Fibroblast of the conjunctiva (primary cell): ENCODE measurements at places on chromosomes 11 and 22.
A peak's percentile ranks its signal among the peaks of the same experiment; 100 is the strongest.

GRCh38 chr11:76161261-76161961, 44.9 kb downstream of the WNT11 start:
- no peak for DNase-seq

DNA sequence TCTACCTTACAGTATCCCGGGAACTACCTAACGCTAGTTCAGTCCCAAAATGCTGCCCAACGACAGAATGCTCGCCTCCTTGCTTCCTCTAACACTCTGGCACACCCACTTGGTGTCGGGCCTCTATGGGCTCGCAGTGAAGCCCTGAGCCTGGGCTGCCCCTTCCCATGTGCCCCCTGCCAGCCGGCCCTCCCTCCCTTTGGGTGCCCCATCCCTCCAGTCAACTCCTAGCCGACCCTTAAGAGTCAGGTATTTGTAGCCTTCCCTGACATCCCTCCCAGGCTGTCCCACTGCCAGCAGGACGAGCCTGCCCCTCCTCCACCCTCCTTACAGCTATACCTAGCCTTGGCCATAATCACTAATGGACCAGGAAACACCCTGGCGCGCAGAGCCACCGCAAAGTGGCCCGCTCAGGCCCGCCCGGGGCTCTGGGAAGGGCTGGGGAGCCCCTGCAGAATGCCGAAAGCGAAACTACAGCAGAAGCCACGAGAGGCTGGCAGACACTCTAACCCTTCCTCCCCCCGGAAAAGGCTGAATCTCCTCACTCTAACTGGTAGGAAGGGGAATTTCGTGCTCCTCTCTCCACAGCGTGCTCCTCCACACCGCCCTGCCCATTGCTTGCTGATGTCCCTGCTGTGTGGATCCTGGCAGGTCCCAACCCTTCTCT, 8.2 kb downstream of the CBX7 start:
- peak; percentile 10 for DNase-seq

GRCh38 chr11:124556828-124557227, 13.0 kb upstream of the OR8A1 start:
- no peak for DNase-seq

- no peak for DNase-seq
Observed at GRCh38 chr11:101721270-101721669, 137.5 kb upstream of the TRPC6 start.

- no peak for DNase-seq
Observed at GRCh38 chr11:69711822-69712801, 8.3 kb upstream of the FGF19 start.

- no peak for DNase-seq
Observed at GRCh38 chr11:63560506-63561180, 2.5 kb downstream of the PLAAT2 start.

DNA sequence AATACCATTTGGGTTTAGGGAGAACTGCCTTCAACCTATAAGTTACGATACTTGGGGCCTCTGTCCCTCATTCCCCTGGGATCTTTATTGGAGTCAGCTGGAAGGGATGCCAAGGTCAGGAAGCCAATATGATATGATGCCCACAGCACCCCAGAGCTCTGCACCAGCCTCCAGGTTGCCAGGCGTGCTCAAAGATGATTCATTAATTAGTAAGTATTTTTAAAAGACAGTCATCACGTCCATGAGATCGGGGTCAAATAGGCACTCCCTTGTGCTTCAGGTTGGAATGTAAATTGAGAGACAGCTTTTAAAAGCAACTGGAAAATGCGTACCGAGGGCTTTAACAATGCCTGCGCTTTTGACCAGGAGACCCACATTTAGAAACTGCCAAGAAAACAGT, 57.0 kb upstream of the CD5 start:
- no peak for DNase-seq

- DNase-seq: no peak
Observed at GRCh38 chr22:27245056-27245455, 556.5 kb downstream of the MN1 start.

GRCh38 chr11:133951327-133952198, 5.2 kb downstream of the IGSF9B start:
- DNase-seq: no peak

DNA sequence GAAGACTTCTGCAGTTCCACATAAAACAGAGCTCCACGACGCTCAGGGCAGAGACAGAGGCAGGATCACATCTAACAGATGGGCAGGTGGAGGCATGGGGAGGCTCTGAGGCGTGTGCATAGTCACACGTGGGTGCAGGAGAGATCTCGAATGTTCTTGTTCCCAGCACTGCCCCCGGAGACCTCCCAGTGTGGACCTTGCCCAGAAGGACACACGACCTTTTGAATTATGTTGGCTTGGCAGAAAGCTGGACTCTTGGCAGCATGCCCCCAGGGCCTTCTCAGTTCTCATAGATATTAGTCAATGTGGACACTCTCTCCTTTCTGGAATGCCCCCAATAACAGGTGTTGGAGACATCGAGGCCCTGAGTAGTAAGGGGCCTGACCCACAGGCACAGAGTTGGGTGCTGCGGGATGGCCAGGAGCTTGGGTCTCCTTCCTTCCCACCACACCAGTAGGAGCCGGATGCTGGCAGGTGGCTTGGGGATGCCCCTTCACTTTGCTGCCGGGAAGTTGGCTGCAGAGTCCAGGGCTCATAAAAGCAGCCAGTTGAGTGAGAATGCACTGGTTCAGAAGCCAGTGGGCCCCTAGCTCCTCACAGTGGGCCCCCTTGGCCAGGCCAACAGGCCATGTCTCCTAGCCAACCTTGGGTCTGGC, 12.1 kb downstream of the MYEOV start:
- no peak for DNase-seq

DNA sequence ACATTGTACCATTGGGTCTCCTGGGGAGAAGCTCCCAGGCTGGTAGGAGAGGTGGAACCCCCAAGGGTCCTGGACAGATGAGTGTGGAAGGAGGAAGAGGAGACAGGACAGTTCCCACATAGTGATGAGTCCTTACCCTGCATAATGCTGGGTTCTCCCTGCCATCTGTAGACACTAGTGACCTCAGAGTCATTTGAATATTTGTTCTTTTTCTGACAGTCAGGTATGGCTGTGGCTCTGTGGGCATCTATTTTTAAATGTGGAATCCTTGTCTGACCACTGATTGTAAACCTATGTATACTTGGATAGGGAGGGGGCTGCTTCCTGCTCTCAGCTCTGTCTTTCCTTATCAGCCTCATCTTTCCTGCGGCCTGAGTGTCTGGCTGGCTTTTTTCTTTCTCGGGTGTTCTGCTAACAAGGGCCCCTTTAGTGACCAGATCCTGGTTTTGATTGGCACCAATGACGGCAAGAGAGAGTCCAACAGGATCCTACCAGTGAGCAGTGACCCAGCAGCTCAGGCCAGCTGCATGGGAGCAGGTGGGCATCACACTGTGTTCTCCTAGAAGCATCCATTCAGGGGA, 2.6 kb upstream of the SLC5A1 start:
- DNase-seq: no peak

- DNase-seq: no peak
Observed at GRCh38 chr11:34145847-34146381, 40.5 kb downstream of the NAT10 start.

GRCh38 chr11:86990515-86990914, 35.3 kb upstream of the FZD4 start:
- DNase-seq: no peak

- no peak for DNase-seq
Observed at GRCh38 chr22:17578136-17578754, 14.9 kb downstream of the SLC25A18 start.

GRCh38 chr11:44651535-44652155, 75.1 kb upstream of the TSPAN18 start:
- no peak for DNase-seq

DNA sequence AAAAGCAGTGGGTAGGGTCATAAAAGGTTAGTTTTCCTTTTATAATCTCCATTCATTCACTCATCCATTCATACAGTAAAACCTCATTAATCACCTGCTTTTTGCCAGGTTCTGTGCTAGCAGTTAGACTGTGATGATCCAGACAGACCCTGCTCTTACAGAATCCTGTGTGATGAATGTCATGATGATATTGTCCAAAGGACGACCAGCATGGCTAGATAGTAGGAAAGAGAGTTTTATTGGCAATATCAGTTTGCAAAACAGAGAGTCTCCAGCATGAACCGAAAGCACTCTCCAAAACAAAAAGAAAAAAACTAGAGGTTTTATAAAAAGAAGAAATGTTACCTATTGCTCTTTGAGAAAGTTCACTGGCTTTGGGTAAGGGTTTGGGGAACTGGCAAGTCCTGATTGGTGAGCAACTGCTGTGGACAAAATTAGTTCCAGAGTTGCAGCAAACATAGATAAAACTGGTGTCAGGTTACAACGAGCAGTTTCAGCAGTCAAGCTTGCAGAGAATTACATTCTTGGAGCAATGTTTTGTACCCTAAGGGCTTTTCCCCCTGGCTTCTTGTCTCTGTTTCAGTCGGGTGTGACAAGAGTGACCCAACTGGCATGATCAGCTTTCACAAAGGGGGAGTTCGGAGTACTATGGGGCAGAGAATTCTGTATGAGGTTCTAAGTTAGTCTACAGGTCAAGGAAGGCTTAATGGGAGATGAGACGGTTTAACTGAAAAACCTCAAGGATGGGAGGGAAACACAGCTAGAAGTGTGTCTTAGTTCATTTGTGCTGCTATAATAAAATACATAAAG, 58.3 kb downstream of the HSD17B12 start:
- peak; percentile 77 for DNase-seq

DNA sequence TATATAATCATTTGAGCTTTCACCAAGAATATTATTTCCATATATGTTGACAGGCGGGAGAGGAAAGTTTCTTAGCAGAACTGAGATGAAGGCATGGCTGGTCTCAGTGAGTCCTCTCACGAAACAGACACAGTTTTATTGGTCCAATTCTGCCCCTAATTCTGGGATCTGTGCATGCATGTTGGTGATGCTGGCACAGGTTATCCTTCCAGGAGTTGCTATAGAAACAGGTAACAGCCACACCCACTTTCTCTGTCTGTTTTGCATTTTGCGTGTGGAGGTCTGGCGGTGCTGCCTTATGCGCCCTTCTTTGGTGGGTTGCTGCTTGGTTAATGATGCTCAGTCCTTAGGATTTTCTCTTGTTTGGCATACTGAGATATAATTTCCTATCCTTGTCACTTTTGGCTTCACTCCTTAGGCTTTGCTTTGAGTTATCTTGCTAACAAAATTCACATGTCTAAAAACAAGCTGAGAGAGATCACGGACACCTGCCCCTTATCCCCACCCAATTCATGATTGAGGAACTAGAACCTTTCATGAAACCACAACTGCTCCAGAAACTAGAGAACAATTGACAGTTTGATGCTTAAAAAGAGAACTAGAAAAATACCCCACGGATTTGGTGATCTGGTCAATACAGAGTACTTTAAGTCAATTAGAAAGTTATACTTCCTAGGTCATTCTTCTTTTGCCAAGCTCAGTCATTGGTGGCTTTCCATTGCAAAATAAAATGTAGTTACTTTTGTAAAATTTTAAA, 189.3 kb downstream of the FAT3 start:
- DNase-seq: no peak

DNA sequence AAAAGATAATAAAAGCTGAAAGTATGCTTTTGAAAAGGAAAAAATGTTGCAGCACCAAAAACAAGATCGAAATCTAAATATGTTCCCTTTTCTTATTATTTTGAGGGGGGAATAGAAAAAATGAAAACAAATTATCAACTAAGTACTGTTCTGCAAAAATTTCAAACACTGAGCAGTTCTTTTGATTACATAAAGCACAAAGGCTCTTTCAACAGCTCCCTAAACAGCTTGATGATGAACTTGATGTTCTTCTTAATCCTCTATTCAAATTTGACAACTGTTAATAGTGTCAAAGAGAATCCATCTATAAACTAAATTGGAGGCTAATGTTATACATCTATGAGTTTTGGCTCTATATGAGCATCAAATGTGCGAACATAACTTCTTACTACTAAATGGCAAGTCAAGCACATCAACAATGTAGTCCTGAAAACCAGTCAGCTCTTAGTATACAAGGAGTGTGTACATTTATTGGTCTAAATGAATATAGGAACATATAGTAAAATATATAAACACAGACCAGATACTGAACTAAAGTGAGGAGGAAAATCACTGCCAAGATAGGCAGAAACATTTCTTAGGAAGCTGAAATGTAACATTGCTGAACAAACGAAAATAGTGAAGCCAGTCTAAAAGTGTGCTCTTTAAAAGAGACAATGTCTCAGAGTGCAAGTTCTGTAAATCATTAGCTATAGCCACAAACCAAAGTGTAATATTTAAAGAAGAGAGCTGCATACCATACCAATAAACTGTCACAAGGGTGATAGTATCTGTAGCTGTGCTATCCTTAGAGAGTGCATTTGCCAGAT, 94.3 kb downstream of the SOX6 start:
- no peak for DNase-seq

DNA sequence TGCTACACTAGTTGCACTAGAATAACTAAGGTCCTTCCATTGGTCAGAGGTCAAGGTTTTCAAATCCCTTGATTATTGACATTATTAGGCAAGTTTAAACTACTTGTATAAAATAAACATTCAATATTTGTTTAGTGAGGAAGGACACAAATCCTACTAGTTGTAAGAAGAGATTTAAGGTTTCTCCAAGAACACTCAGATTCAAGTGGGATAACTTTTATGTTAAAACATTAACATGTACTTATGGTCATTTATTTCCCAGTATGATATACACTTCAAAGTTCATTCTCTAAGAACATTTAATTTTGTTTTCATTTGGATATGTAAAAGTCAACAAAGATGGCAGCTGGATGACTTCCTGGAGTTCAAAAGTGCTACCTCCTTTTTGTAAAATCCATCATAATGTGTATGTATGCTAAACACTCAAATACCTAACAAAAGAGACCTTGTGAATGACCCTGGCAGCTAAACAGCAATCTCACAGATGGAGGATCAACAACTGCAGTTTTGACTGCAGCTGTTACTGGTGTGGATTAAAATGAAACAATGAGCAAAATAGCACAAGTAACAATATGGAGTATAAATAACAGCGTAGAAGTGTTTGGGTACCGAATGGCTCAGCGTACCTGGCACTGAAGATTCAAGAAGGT, 1.5 kb downstream of the CCDC90B start:
- no peak for DNase-seq

GRCh38 chr11:1660111-1660867, 30.7 kb downstream of the KRTAP5-5 start:
- DNase-seq: no peak

DNA sequence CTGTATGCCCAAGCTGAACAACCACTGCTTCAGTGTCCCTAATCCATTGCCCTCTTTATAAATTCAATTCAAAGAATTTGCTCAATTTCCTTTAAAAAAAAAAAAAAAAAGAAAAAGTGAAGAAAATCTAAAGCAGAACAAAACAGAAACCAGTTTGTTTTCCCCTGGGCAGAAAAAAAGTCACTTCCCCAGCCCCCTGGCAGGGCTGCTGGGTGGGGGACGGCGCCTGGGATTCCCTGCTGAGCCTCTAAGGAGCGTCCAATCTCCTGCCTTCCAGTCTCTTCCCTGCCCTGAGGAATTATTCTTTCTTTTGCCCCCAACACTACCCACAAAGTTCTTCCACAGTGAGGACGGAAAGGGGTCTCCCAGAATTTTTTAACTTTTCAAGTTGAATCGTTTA, 23.9 kb downstream of the DKK3 start:
- DNase-seq: no peak

DNA sequence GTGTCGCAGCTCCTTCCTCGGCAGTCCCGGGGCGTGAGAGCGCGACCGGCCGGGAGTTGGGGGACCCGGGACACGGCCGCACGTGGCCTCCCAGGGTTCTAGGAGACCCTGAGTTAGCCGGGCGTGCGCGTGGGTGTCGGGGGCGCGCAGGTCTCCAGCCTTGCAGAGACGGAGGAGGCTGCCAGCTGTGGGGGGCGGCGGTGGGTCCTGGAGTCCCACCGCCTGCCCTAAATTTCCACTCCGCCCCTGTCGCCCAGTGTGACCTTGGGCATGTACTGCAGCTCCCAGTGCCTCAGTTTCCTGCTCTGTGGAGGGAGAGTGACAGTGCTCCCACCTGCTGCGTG, 18.8 kb downstream of the RRP7A start:
- no peak for DNase-seq

- DNase-seq: no peak
Observed at GRCh38 chr11:124943254-124943616, 7.4 kb upstream of the HEPACAM start.
